ENCODE measurements at places on chromosomes 6 and 20.

GRCh38 chr6:158064725-158065251, 83.1 kb downstream of the SYNJ2 start:
- no peaks in the 10 kb centered on the region for H3K27me3 ChIP-seq
- H3K4me3 ChIP-seq: no peak overlapping the region
- peaks cover 63% of the 10 kb centered on the region for H3K4me1 ChIP-seq
- no peak for DNase-seq

GRCh38 chr6:92196325-92196724, 1223.0 kb downstream of the EPHA7 start:
- H3K4me3 ChIP-seq: no peak overlapping the region
- H3K27me3 ChIP-seq: no peaks in the 10 kb centered on the region
- H3K4me1 ChIP-seq: no peaks in the 10 kb centered on the region

DNA sequence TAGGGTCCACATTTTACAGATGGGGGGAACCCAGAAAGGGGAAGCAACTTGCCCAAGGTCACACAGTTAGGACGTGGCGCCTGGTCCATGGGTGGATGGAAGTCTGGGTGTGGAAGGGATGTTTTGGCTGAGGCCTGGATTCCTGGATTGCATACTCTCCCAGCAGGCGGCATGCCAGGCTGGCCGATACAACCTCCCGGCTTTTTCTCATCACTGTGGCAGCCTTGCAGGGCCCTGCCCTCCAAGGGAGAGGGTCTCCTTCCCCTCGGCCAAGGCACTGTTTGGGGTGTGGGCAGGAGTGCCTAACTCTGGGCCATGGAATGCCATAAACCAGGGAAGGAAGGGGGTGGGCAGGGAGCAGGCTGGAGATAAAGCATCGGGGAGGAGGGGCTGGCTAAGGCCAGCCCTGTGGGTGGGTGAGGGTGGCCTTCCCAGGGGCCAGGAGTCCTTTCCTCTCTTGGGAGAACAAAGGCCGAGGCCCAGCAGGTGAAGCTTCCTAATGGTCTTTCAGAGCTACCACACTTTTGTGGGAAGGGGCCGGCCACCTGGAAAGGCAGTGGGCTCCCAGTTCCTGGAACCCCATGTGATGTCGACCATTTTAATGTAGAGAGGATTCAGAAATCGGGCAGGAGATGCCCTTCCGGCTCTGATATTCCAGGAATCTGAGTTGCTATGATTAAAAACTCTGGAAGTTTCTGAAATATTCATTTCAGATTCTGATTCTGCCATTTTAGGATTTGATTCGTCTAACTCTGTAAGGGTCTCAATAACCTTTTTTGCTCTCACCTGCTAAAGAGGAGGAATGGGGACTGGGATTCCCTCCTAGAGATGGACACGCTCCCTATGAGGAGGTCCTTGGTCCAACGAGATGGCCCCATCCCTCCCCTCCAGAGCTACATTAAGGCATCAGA, 4.2 kb downstream of the FOXS1 start:
- DNase-seq: no peak
- H3K4me1 ChIP-seq: peaks cover 100% of the 10 kb centered on the region
- H3K27me3 ChIP-seq: no peaks in the 10 kb centered on the region
- no peak overlapping the region for H3K4me3 ChIP-seq
- peak overlapping the region; percentile 16 for H3K27ac ChIP-seq

DNA sequence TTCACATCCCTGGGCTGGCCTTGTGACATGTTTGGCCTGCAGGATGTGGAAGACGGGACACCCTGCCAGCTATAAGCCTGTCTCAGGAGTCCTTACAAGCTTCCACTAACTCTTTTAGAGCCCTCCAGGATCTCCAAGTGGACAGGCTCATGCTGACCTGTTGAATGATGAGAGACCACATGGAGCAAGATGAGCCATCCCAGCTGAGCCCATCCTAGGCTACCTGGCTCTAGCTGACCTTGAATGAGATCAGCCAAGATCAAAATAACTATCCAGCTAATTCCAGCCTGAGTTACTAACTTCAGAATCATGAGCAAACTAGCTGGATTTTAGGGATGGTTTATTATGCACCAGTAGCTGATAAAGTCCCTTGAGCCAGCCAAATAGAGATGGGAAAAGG, 169.5 kb downstream of the TFAP2C start:
- H3K27me3 ChIP-seq: no peaks in the 10 kb centered on the region
- peaks cover 6% of the 10 kb centered on the region for H3K4me1 ChIP-seq
- no peak overlapping the region for H3K4me3 ChIP-seq
- DNase-seq: no peak
- no peak overlapping the region for H3K27ac ChIP-seq

All from SJSA1 (cell line).